WTC11 (cell line): ENCODE measurements at places on chromosomes 2 and 18. TPM values are rescaled to one million over a fixed set of nuclear protein-coding genes. Genes with fewer than 3 reads are reported as not detected.

The GAL3ST2 gene
- 0.73 to 0.98 TPM (median 0.78 TPM) in 3 replicates for total RNA-seq

The TFPI gene
- 8.4 to 10.2 TPM (median 8.9 TPM) in 3 replicates for total RNA-seq

The AQP12B gene
- not detected in 3 replicates for total RNA-seq

The DRC1 gene
- total RNA-seq = 0.55 TPM in 1 of 3 replicates, not detected in the others

The DYNAP gene
- 0.46 to 0.94 TPM (median 0.50 TPM) in 3 replicates for total RNA-seq

The OXER1 gene
- total RNA-seq = 2.6 to 2.7 TPM (median 2.7 TPM) in 3 replicates

The SNTG2 gene
- 20.5 to 30.1 TPM (median 27.8 TPM) in 3 replicates for total RNA-seq

The GDF7 gene
- 0.18 to 0.55 TPM (median 0.23 TPM) in 3 replicates for total RNA-seq

The UGT1A3 gene
- not detected in 3 replicates for total RNA-seq

The CRYGD gene
- 4.6 to 6.3 TPM (median 5.7 TPM) in 3 replicates for total RNA-seq

The RPL37A gene
- total RNA-seq = 3,135 to 3,488 TPM (median 3,463 TPM) in 3 replicates

The SERPINB11 gene
- not detected in 3 replicates for total RNA-seq

The EPG5 gene
- total RNA-seq = 19.2 to 22.7 TPM (median 20.7 TPM) in 3 replicates

The PLCL1 gene
- 0.05 to 0.11 TPM (median 0.07 TPM) in 3 replicates for total RNA-seq

The CCL20 gene
- total RNA-seq = not detected in 3 replicates

The ABCG5 gene
- total RNA-seq = not detected in 3 replicates

The BMP10 gene
- total RNA-seq = not detected in 3 replicates

The WDR35 gene
- total RNA-seq = 15.4 to 16.5 TPM (median 15.5 TPM) in 3 replicates

The HOXD12 gene
- total RNA-seq = 0.17 TPM in 1 of 3 replicates, not detected in the others

GRCh38 chr18:10927286-10927992 lies 221.9 kb downstream of the PIEZO2 start:
- DNase-seq = no peak

- DNase-seq = peak; percentile 50
Measured at GRCh38 chr2:226649871-226650660, 149.6 kb downstream of the IRS1 start.

- no peak for DNase-seq
Measured at GRCh38 chr2:71932037-71932779, 215.5 kb downstream of the CYP26B1 start.

GRCh38 chr2:199770716-199771115 lies 80.3 kb downstream of the FTCDNL1 start:
- no peak for DNase-seq

DNA sequence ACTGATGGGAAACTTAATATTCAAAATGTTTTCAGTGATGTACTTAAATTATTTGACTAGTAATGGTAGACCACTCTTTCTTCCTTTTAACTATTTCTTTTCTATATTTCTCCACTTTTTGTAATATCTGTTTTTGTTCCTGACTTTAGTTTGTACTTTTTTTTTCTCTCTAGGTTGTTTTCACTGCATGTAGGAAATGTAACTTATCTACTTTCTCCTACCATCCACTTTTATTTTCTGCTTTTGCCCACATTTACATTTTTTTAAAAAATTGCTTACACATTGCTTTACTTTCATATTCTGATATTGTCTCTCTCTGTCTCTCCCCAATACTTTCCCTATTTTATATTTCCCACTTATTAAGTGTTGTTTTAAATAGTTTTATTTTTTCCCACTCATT lies 47.0 kb downstream of the ZNF407 start:
- no peak for DNase-seq

GRCh38 chr2:237998530-237998929 lies 31.7 kb downstream of the UBE2F start:
- no peak for DNase-seq

DNA sequence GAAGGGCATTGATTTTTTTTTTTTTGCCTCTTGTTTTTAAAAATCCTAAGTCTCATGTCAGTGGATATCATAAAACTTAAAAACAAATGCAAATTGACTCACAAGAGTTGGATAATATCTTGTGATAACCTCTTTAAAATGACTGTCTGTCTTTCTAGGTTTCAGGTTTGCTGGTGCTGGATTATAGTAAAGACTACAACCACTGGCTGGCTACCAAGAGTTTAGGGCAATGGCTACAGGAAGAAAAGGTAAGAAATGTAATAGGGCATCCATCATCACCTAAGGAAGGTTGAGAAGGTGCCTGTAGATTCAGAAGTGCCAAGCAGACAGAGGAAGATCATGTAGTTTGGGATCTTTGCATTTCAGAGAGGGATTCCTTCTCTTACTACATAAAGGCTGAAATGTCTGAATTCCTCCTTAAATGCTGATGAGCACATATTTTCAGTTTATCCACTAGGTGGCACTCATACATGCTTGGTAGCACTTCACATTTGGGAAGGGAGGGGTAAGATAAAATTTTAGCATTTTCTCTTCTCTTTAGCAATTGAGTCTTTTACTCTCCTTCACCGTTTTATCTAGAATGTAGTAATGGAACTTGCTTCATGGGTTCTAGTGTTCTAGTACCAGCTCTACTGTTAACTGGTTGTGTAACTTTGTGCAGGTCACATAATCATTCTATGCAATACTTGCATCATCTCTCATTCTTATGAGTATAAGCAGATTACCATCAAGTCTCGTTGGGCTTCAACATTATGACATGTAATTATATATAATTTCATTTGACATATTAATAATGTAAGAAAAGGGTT lies 21.1 kb downstream of the CPS1 start:
- DNase-seq = no peak

DNA sequence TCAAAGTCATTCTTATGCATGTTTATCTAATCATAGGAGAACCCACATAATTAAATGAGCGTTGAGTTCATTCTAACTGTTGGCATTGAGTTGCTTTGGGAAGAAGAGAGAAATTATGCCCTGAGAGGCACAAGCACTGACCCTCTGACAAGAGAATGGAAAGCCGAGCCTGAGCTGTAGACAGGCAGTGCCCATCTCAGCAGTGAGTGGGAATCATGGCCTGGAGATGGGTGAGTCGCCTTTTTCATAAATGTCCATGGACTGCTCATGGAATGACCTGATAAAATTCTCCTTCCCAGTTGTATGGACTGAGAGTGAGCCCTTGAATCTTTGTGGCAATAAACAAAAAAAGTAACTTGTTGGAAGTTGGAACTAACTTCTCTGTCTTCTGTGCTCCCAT lies 21.4 kb upstream of the MYO3B start:
- DNase-seq = no peak

- no peak for DNase-seq
Measured at GRCh38 chr2:152510621-152511020, 175.6 kb downstream of the FMNL2 start.

- DNase-seq = no peak
Measured at GRCh38 chr2:111159641-111160040, 38.9 kb downstream of the BCL2L11 start.

GRCh38 chr2:6999211-6999877 lies 82.1 kb downstream of the RNF144A start:
- DNase-seq = no peak

- DNase-seq = no peak
Measured at GRCh38 chr2:200340508-200341224, 34.2 kb downstream of the SPATS2L start.

DNA sequence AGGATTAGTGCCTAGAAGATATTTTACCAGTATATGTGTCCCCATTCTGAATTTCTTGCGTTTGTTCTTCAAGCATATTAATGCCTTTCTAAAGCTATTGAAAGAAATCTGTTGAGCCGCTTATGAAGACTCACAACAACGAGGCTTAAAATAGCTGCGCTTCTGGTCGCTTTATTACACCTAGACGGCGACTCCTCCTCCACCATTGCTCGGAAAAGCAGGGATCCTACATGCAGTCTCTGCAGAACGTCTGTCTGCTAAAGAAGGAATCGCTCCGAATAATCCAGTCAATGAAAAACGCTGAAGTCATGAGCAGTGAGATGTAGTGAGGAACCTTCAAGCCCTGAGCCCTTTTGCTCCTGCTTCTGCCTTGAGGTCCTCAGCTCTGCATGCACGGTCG lies 94.8 kb upstream of the ZNF516 start:
- DNase-seq = no peak

DNA sequence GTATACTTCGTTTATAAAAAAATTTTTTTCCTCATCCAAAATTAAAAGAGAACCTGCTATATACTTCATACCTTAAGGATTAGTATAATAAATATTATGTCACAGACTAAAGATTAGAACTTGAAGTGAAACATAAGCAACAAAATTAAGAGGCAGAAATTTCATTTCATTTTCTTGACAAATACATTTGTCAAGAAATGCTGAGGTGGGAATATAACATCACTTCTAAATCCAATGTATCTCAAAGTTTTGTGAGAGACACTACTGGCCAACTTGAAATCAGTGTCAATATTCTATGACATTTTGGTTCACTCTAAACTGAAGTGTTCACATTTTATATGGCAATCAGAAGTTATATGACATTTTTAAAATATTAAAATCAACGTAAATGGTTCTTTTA lies 43.8 kb downstream of the SCRN3 start:
- DNase-seq = no peak

DNA sequence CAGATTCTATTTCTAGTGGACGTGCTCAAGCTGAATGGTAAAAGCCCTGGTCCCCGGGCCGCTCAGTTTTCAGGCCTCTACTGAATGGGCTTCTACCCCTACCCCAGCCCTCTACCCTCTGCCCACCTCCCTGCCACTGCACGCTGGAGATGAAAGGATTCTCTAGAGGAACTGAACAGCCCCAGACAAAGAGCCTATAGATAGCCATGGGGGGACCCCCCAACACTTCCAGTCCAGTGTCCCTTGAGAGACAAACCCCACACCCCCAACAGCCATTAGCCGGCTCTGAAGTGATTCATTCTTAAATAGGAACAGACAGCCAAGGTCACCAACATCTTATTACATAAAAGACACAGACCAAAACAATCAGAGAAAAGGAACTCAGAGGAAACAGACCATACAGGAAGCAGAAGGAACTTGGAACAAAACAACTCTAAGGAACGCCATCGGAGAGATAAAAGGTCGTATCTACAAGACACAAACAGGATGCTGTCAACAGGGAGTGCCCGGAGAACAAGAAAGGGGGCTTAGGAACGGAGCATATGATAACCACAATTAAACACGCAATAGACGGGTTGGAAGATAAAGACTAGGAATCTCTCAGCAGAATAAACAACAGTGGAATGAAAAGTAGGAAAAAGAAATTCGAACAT lies 23.5 kb downstream of the TMEM37 start:
- DNase-seq = no peak

DNA sequence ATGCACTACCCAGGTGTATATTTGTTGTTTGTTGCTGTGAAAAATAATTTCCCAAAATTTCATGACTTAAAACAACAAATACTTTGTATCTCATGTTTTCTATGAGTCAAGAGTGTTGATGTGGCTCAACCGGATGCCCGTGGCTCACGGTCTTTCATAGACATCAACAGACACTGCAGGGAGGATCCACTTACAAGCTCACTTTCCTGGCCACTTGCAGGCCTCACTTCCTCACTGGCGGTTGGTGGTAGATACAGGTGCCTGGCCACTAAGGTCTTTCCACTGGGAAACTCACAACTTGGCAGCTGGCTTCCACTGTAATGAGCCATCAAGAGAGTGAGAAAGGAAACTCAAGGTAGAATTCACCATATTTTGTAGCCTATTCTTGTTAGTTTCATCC lies 662.9 kb downstream of the IRS1 start:
- no peak for DNase-seq

DNA sequence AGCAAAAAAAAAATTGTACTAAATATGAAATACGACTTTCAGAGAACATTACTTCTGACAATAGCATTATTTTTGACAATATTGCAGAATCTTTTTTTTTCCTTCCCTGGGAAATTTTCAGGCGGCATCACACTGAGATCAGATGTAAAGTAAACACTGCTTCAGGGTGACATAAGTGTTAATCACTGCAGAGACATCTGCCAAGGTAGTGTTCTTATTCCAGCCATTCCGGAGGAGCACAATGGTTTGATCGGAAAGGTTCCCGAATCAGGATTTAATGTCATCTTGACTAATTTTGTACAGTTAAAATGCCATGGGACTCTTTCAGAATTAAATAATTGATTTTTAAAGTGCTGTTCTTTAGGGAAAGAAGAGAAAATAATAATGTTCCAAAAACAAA lies 56.7 kb upstream of the ZNF236 start:
- DNase-seq = no peak

DNA sequence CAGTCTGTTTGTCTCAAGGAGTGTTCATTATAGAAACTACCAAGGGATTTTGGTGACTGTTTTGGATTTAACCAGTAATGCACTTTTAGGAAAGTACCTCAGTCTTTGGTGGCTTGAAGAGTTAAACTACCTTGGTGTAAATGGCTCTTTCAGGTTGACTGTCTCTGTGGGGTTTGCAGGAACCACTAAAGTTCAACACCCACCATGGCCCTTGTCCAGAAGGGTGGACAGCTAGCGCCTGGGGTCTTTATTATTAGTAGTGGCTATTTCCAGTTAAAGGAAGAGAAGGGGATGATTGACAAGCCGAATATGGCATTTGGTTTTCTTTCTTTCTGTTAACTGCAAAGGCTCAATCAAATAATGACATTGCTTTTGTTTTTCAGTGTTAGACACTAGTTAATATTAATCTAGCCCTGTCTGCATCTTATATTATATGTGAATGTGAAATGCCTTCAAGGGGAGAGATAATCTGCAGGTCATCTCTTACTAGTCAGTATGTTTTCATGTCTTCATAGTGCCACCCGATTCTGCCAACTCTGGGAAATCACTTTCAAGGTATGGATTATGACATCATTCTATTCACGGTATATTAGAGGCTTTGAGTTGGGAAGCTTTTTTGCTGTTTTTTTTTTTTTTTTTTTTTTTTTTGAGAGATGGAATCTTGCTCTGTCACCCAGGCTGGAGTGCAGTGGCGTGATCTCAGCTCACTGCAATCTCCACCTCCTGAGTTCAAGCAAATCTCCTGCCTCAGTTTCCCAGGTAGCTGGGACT lies 56.4 kb downstream of the MAP4K4 start:
- DNase-seq = no peak

DNA sequence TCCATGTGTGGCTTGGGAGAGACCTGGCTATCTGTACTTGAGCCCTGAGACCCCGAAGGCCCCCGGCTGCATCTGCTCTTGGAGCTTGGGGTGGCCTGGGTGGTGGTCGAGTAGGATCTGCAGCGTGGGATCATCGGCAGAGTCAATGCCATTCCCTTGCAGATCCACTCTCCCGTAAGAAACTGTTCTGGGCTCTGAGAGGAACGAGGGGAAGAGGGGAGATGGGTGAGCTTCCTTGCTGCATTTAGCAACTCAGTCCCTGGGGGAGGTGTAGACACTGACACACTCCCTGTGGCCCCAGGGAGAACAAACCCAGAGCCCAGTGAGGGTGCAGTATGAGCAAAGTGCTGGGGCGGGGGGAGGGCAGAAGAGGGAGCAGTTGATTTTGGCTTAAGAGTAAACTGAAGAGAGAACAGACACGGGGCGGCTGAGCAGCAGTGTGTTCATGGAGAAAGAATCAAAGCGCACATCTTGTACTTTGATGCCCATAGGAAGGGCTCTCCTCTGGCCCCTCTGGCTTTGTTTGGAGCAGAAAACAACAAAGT lies 8.5 kb downstream of the GREB1 start:
- no peak for DNase-seq

- no peak for DNase-seq
Measured at GRCh38 chr2:197828464-197829135, 24.2 kb downstream of the PLCL1 start.

DNA sequence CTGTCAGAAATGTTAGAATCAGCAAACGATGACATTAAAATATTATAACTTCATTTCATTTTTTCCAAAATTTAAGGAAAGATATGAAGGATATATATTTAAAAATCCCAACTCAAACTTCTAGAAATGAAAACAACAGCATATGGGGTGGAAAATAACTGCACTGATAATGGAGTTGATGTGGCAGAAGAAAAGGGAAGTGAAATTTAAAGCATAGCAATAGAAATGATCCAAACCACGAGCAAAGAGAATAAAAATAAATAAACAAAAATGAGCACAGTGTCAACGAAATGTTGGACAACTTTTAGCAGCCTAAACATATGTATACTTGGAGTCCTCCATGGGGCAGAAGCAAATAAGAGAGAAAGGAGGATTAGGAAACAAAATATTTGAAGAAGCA lies 280.2 kb downstream of the KCNJ3 start:
- DNase-seq = no peak

GRCh38 chr18:57951117-57951796 lies 92.8 kb upstream of the NEDD4L start:
- DNase-seq = no peak
